ENCODE measurements at places on chromosomes 5 and 9. TPM values are rescaled to one million over a fixed set of nuclear protein-coding genes. Genes with fewer than 3 reads are reported as not detected.

The INSL4 gene
- not detected for total RNA-seq

The TERT gene
- total RNA-seq = not detected

The FOXD4L4 gene
- 0.67 TPM for total RNA-seq

The GFI1B gene
- total RNA-seq = not detected

The CCDC180 gene
- 1.3 TPM for total RNA-seq

The GABRA1 gene
- not detected for total RNA-seq

The GDNF gene
- 0.17 TPM for total RNA-seq

The SLC34A1 gene
- total RNA-seq = 0.09 TPM

The RCL1 gene
- total RNA-seq = 20.7 TPM

The NUTM2F gene
- total RNA-seq = not detected

The HOMER1 gene
- total RNA-seq = 24.2 TPM

The C9 gene
- total RNA-seq = under 0.01 TPM

The FNBP1 gene
- 11.5 TPM for total RNA-seq

The CANX gene
- 427 TPM for total RNA-seq

The ADAMTSL2 gene
- under 0.01 TPM for total RNA-seq

The ADRA1B gene
- total RNA-seq = 0.67 TPM

The PHF24 gene
- under 0.01 TPM for total RNA-seq

The DOK3 gene
- total RNA-seq = 4.3 TPM

The TLE4 gene
- total RNA-seq = 32.8 TPM

The FCHSD1 gene
- 23.7 TPM for total RNA-seq

The C5orf58 gene
- not detected for total RNA-seq

The CSF2 gene
- not detected for total RNA-seq

The LNPEP gene
- total RNA-seq = 31.8 TPM

The PCDHB9 gene
- total RNA-seq = 0.50 TPM

The HAPLN1 gene
- total RNA-seq = under 0.01 TPM

The OR1L1 gene
- total RNA-seq = not detected

The ARL14EPL gene
- total RNA-seq = not detected

The IL3 gene
- total RNA-seq = not detected

The OGN gene
- total RNA-seq = not detected

The FRMD3 gene
- 0.19 TPM for total RNA-seq

The NEUROG1 gene
- not detected for total RNA-seq

The BNIP1 gene
- 10.8 TPM for total RNA-seq

The KIF12 gene
- total RNA-seq = 2.3 TPM

The CTSV gene
- total RNA-seq = 22.2 TPM

The IL6ST gene
- total RNA-seq = 114 TPM

The NFIL3 gene
- 40.0 TPM for total RNA-seq

The FAM221B gene
- total RNA-seq = not detected

The CCNO gene
- total RNA-seq = 8.8 TPM

Measured in mammary epithelial cell (primary cell).